ENCODE measurements at places on chromosomes 5 and 9.

- DNase-seq: no peak
These were observed 216.3 kb downstream of the RFK start for GRCh38 chr9:76177931-76178330.

- peak; percentile 90 for DNase-seq
These were observed 78.3 kb downstream of the SMIM23 start for GRCh38 chr5:171863935-171864334.

DNA sequence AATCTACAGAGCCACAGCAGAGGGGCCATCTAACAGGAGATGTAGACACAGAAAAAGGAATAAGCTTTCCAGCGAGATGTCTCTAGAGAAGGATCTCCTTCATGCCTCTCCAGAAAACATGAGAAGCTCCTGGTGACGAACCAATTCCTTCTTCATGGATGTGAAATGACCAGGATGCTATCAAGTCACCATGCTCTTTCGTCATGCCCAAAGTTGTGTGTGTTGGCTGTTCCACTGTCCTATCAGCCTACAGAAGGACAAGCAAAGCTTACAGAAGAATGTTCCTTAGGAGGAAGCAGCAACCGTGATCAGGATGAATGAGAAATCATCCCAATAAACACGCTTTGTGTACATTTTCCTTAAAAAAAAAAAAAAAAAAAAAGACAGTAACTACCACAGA lies 54.4 kb downstream of the ALDH7A1 start:
- no peak for DNase-seq

- no peak for DNase-seq
These were observed 121.4 kb downstream of the GNAQ start for GRCh38 chr9:77910194-77910621.

All from non-pigmented ciliary epithelial cell (primary cell).